NCI-H1930 (cell line): ENCODE measurements at places on chromosomes 3 and 15.

- no peak for DNase-seq
Observed at GRCh38 chr15:33956397-33956796, 11.9 kb upstream of the CHRM5 start.

DNA sequence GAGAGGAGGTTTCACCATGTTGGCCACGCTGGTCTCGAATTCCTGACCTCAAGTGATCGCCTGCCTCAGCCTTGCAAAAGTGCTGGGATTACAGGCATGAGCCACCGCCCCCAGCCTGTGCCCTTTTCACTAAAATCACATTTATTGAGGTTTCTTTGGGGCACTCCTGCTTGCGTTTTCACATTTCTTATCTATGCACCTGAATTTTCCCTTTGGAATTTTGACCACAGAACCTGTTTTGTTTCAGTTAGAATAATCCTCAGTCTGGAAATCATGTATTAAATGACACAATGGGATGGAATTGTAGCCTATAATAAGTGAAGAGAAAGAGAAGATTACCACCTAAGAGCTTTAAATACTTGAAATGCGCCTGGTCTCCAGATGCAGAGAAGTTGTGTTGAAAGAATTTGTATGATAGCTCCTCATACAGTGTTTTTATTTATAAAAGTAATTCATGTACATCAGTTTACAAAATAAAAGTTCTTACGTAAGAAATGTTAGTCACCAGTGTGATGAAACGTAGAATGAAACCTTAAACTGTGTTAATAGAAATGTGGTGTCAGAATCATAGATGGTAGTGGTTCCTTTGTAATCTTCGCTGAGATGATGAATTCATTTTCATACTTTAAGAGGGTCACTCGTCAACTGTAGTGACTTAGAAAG is 107.0 kb downstream of the TCF12 start:
- DNase-seq, result no peak

- no peak for DNase-seq
Observed at GRCh38 chr3:170909129-170909903, 879 bp upstream of the EIF5A2 start.

- DNase-seq, result no peak
Observed at GRCh38 chr3:48848816-48849515, 1.3 kb upstream of the PRKAR2A start.

DNA sequence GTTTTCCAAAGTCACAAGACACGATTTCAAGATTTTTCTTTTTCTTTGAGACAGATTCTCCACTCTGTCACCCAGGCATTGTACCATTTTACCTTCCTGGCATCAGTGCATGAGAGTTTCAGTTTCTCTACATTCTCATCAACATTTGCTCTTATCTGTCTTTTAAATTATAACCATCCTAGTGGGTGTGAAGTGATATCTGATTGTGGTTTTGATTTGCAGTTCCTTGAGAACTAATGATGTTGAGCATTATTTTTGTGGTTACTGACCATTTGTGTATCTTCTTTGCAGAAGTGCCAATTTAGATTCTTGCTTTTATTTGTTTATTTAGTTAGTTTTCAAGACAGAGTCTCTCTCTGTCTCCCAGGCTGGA is 41.2 kb downstream of the ADIPOQ start:
- DNase-seq, result no peak

- no peak for DNase-seq
Observed at GRCh38 chr15:49888323-49888693, 230.7 kb downstream of the ATP8B4 start.

GRCh38 chr3:10515884-10516495 is 10.6 kb upstream of the ATP2B2 start:
- no peak for DNase-seq

- no peak for DNase-seq
Observed at GRCh38 chr3:36823806-36824205, 59.5 kb upstream of the DCLK3 start.

DNA sequence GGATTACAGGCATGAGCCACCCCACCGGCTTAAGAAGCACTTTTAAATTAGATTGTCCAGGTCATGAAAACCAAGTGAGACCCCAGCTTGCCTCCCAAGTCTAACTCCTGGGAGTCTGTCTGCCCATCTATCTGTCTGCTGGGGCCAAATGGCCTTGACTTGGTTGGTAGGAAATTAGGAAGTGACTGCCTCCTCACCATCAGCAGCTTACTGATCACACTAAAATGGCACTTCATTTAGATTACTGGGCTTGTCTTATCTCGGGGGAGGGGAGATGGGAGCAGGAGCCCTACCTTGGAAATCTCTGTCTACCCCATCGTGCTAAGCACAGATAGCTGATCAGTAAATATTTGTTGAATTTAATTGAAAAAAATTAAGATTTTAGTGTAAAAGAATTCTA is 5.6 kb upstream of the LRRC2 start:
- DNase-seq, result no peak

GRCh38 chr15:88447206-88447605 is 20.0 kb downstream of the MRPL46 start:
- no peak for DNase-seq
